Fibroblast of skin of right quadriceps (primary cell): ENCODE measurements at places on chromosomes 1 and 21.

DNA sequence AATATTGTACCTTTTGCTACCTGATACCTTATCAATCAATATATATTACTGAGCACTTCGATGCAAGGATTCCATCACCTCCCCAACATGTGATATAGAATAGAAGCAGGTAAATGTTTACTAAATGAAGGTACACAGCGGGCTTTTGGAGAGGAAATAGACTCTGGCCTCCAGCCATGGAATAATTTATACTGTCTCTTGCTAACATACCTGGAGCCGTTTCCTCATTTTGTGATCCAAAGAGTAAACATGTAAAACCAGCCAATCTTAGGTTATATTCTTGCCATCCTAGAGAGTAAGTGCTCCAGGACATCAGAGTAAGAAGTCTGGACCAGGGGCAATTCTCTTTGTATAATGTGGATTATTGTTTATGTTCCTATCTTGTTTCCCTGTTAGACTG, 39.4 kb downstream of the NDUFS5 start:
- no peak for DNase-seq

DNA sequence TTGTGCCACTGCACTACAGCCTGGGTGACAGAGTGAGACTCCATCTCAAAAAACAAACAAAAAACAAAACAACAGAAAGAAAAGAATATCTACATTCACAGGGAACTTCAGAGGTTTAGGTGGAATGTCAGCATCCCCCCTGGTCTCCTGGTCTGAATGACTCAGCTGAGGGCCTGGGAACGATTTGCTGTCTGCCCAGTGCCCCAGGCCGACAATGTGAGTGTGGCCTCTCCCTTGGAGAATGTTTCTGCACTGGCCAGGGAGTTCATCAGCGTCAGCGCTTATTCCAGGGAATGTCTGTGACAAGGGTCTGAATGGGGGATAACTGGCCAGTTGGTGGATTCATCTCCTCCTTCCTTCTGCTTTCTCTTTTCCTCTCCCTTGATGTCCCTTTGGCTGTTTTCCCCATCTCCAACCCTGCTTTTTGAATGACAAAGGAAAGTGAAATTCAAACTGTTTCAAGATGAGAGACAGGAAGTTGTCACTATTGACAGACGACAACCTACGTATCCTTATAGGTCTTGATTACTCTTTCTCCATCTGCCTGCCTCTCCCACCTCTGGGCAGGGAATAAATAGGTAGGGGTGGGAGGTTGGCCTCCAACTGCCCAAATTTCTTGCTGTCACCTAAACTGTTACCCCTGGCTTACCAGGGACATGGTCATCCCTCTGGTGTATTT, 213.1 kb downstream of the HHAT start:
- DNase-seq = no peak

DNA sequence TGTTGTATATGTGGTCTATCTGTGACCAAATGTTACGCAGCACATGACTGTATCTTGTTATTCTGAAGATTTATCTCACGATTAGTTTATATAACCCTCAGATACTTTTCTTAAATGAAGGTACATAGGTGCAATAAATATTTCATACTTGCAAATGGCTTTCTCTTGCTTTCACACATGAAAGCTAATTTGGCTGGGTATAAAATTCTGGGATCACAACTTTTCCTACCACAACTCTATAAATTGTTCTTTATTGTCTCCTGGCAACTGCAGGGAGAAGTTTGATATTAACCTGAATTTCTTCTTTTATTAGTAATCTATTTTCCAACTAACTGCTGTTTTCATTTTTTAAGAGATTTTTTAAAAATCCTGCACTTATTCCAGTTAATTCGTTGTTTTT, 58.9 kb downstream of the KCNK2 start:
- no peak for DNase-seq

- DNase-seq = no peak
Measured at GRCh38 chr1:109242387-109242786, 7.0 kb upstream of the CELSR2 start.

- DNase-seq = no peak
Measured at GRCh38 chr21:33362044-33362555, 37.3 kb downstream of the IFNAR1 start.

- DNase-seq = no peak
Measured at GRCh38 chr1:202133001-202133400, 10.3 kb downstream of the GPR37L1 start.

DNA sequence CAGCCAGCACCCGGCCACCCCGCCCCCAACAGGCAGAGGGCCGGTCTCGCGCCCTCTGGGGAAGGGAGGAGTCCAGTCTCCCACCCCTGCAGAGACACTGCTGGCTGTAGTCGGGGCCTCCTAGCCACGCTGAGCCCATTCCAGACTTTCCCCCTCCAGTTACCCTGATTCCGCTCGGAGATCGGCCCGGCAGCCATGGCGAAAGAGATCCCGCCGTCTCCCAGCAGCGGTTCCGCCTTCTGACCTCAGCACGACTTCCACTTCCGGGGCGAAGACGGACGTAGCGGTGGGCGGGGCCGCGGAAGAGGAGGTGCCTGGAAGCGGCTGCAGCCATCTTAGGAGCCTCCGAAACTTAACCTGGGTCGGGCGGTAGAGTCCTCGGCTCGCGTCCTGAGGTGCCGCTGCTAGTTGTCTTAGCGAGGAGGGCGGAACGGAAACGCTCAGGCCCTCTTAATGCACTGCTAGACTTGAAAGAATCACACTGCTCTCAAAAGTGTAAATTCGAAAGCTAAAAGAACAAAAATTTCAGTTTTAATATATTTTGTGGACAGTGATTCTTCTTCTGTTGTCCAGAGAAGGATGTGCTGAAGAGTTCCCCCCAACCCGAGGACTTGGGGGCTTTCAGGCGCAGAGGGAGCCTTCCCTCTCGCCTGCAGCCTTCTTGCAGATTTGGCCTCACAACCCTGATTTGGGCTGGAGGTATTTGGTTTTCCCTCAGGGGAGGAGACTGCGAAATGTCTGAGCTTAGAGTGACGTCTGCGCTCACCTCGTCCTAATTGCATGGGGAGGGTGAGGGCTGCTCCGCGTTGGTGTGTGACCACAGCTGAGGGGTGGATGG, at the start of gene SF3B4:
TSS of gene SF3B4 (minus strand) at position 241 of the 838 bp plus-strand sequence. CDS start at position 197, 44 bp downstream.
- DNase-seq = peak; percentile 91

DNA sequence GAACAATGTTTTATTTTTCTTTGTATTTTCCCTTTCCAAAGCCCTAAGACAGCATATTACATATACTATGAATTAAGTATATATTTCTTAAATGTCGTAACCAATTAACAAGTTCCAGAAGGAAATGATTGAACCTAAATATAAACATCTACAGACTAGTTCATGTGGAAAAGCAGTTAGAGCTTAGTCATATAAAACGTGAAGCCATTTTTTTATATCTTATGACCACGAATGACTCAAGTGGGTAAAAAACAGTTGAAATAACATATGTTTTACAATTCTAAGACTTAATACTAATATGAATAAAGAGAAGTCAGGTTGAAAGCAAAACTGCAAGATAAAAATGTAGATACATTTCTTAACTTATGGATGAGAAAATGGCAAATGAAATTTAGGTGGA, 307.3 kb downstream of the BRINP3 start:
- peak; percentile 68 for DNase-seq
